ENCODE measurements at places on chromosomes 6 and 20. TPM values are rescaled to one million over a fixed set of nuclear protein-coding genes. Genes with fewer than 3 reads are reported as not detected.

The LINC00237 gene
- total RNA-seq = not detected

DNA sequence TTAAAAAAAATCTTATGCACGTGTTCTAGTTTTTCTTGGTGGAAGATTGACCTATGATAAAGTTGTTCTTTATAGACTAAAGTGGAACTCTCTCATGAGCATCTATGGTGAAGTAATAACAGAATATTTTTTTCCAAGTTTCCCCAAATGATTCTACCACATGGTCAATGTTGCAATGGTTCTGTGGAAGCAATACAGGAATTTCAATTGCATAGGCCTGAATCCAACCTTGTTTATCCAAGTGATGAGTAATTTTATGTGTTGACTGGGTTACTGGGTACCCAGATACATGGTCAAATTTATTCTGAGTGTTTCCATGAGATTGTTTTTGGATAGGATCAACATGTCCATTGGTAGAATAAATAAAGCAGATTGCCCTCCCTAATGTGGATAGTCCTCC is 581.5 kb downstream of the MMUT start:
- DNase-seq = no peak

The GATA5 gene
- total RNA-seq = not detected

The ANGPT4 gene
- not detected for total RNA-seq

The C6orf132 gene
- total RNA-seq = 0.02 TPM

- DNase-seq = no peak
Measured at GRCh38 chr6:15420959-15421438, 175.1 kb downstream of the JARID2 start.

DNA sequence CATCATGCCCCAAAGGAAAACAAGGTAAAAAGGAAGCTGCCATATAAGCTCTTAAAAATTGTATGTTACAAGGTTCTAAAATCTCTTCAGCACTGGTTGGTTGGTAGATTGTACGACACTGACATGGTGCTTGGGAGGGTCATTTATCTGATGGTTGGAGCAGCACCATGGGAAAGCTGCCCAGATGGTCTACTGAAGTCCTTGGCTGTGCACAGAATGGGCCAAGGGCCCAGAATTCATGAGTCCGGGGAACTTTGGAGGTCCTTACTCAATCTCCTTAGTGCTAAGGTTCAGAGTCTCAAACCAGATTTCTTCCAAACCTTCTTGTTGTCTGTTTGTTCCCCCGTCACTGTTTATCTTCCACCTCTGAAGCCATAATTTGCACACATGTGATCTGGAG is 314.4 kb downstream of the ESR1 start:
- no peak for DNase-seq

GRCh38 chr6:3356824-3357420 is 98.2 kb downstream of the PSMG4 start:
- no peak for DNase-seq

DNA sequence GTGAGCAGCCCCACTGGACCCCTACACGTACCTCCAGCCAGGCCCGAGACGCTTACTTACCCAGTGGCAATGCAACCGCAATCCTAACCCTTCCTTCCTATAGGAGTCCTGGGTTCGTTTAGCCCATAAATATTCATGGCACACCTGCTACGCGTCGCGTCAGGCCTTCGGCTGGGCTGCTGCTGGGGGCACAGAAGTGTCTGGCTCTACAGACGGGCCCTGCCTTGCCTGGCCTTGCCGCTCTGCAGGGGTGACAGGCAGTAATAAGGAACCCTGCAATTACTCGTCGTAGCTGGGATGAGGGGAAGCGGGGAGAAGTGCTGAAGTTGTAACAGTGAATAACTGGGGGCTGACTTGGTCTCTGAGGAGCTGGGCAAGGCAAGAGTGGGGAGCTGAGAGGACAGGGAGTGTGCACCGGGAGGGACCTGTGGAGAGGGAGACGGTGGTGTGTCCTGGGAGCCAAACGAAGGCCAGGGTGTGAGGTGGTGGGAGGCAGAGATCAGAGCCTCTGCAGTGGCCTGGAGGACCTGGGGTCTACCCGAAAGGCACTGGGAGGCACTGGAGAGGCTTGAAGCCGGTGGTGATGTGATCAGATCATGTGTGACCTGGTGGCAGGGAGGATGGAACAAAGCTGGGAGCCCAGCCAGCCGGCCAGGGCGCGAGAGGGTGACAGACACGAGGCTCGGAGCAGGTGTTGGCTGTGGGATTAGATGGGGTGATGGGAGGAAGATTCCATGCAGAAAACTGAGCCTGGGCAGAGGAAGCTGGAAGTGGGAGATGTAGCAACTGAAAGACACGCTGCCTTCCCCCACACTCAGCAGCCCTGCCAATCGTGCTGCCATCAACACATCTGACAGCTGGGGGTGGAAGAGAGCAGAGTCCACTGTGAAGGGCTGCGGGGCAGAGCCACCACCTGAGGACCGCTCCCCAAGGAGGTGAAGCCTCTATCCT is 36.4 kb downstream of the PSMG4 start:
- DNase-seq = no peak

- no peak for DNase-seq
Measured at GRCh38 chr20:16712511-16712947, 17.3 kb upstream of the SNRPB2 start.

GRCh38 chr6:35415065-35415891 is 36.9 kb upstream of the FANCE start:
- DNase-seq = peak; percentile 18

GRCh38 chr6:12163149-12163548 is 127.0 kb upstream of the EDN1 start:
- DNase-seq = peak; percentile 77

The MUCL3 gene
- total RNA-seq = not detected

DNA sequence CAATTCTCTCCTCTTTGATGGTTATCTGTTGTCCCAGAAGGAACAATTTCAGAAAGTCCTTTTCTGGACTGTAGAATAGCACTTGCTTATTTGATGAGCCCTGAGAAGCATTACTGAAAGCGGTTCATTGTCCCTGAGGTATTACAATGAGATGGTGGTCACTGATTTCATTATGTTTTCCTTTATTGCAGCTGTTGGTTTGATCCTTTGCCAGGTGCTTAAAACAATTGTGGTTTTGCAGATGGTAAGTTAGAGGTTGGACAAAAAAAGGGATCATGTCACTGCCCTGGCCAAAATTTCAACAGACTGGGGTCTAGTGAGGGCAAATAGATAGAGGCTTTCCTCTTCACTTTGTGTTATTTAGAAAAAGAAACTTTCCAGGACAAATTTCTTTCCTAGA is 61.9 kb downstream of the ESR1 start:
- DNase-seq = no peak

GRCh38 chr6:111585974-111586315 is 19.7 kb downstream of the TRAF3IP2 start:
- no peak for DNase-seq

The RAD21L1 gene
- not detected for total RNA-seq

DNA sequence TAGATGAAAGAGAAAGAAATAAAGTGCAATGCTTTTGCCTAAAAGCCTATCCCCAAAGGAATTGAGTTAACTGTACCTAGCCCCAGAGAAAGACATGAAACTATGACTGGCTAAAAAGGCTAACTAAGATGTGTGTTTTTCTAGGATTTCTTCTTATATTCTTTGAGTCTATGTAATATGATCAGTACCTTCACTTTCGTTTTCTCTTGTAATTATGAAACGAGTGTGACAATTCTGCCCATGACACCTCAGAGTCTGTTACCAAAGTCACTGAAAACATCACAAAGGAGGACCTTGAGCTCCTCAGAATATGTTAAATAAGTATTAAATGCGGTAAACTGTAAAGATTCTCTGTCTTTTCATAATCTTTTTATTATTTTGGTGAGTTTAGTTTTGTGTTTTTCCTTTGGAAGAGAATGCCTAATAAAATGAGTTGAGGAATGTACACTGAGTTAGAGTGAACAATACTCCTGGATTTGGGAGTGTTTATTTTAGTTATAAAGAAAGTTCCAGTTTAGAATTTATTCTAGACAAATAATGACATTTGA is 141.3 kb downstream of the FUT9 start:
- DNase-seq = no peak

DNA sequence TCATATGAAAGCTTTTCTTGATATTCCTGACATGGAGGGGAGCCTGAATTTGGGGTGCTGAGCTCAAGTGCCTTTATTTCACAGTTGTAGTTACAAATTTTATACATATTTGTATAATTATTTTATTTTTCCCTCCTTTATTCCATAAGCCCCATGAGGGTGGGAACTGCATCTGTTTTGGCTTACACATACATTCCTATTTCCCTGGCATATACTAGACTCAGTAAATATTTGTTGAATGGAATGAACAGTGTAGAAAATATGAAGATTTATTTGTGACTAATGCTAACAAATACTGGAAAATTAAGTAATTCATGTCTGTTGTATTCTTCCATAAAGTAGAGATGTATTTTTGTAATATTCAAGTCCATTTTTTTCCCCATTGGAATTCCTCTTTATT is 127.1 kb downstream of the MYO6 start:
- no peak for DNase-seq

DNA sequence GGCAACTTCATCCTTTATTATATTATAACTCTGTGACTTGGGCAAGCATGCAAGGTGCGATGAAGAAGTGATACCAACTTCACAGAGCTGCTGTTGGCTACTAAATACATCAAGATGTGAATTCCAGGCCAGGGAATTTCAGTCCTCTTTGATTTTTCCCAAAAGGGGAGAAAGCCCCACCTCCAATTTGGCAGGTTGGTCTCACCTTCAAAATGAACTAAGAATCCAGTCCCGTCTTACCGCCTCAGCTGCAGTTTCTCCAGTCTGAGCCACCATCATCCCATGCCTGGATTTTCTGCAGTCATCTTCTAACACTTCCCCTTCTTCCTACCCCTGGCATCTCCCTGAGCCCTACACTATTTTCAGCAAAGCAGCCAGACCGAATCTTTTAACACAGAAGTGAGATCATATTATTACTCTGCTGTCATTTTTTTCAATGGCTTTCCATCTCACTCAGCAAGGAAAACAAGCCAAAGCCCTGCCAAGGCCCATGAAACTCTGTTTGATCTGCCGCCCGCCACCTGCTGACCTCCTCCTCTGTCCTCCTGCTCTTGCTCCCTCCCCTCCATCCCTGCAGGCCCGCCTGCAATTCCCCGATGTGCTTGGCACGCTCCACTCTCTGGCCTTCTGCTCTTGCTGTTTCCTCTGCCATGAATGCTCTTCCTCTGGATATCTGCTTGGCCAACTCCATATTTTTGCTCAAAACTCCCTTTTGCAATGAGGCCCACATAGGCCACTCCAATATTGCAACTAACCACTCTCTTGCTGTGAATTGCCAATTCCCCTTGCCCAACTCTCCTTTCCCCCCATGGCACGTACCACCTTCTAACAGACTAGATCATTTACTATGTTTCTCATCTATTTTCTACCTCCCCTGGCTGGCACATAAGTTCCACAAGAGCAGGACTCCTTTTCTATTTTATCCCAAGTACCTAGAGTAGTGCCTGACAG is 46.0 kb upstream of the TAGAP start:
- DNase-seq = no peak

All from activated CD4-positive, alpha-beta T cell treated with anti-CD3 and anti-CD28 coated beads, Interleukin-2, amount 10 ng/mL, durations not matched to agents 7 days and 5 days (primary cell).